ENCODE measurements at places on chromosomes 1 and 21.

GRCh38 chr1:219371471-219371870 lies 197.8 kb downstream of the LYPLAL1 start:
- no peak for DNase-seq

DNA sequence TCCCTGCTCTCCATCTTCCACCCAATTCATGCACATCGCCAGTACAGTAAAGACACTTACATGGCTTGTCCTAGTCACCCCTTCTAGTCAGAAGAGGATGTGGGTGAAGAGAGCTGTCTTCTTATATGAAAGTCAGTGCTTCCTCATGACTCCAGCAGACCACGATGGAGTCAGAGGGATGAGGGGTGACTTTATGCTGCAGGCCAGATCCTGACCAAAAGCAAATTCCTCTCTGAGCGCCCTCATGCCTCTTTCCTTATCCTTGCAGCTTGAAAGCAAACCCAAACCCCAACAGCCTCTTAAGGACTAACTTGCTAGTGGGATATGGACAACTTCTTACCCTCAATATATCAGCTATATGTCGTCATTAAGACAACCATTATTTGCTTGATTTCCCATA lies 348.2 kb upstream of the DUSP10 start:
- DNase-seq = peak; percentile 11

DNA sequence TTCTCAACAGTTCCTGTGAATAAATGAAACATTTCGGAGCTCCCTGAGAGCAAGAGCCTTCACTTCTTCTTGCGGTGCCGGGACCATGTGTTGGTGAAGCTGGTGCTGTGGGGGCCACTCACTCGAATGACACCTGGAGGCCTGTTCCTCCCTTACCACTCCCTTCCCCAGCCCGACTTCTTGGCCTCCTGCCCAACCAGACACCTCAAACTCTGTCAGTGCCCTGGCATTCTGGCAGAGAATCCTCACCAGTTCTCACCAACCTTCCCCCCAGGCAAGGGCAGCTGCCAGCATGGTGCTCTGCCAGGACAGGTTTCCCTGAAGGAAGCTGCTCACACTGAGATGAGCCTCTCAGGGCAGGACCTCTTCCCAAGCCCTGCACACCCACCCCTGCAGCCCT lies 68.3 kb downstream of the MPZL1 start:
- peak; percentile 97 for DNase-seq

DNA sequence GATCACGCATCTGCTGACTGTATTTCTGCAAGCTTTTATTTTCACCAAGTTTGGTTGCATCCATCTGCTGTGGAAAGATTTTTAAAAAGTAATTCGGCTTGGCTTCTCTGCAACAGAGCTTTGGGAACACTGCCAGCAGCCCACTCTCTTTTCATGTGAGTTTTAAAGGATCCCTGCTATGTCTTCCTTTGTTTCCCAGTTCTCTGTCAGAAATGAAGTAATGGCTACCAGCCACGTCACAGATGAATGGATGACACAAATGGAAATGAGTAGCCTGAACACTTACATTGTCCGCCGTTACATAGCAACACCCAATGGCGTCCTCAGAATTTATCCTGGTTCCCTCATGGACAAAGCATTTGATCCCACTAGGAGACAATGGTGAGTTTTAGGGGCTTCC lies 80.6 kb upstream of the RAVER2 start:
- no peak for DNase-seq

- DNase-seq = no peak
These were observed 15.3 kb upstream of the LDLRAP1 start for GRCh38 chr1:25527946-25528595.

GRCh38 chr1:12049616-12050015 lies 13.5 kb upstream of the TNFRSF8 start:
- no peak for DNase-seq

- DNase-seq = no peak
These were observed 6.4 kb upstream of the MYBPHL start for GRCh38 chr1:109312978-109313775.

- no peak for DNase-seq
These were observed 245.5 kb downstream of the RPS6KC1 start for GRCh38 chr1:213296558-213296957.

DNA sequence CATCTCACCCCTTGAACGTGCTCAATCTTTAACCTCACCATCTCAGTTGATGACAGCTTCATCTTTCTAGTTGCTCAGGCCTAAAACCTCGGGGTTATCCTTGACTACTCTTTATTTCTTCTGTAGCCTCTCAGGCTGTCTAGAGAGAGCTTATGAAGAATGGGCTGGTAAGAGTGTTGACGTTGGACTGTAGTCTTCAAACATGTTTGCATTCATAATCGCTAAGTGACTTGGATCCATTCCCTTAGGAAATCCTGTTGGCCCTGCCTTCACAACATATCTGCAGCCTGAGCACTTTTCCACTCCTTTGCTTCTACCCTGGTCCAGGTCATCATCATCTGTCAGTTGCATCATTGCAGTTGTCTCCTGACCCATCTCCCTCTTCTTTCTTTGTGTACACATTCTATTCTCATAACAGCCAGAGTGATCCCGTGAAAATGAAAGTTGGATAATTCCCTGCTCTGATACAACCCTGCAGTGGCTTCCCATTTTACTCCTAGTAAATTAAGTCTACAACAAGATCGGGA lies 10.5 kb downstream of the UCK2 start:
- DNase-seq = no peak

DNA sequence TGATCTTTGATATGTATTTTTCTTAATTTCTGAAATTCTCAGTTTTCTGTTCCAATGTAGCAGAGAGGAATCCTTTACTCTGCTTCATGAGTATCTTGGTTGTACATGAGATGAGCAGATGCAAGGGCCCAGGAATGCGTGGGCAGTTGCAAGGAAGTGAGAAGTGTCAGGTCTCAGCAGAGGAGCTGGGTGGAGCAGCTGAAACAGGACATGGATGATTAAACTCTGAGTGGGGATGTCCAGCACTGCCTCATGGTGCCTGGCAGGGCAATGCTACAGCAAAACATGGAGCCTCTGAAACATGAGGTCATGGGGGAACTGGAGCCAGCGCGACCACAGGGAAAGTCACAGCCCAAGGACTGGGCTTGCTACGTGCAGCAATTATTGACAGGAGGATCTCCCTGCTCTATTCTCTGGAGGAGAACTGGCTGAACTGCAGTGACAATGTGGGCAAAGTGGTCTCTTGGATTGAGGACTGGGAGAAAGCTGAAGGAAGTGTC lies 48.4 kb downstream of the COLGALT2 start:
- DNase-seq = peak; percentile 65

GRCh38 chr21:8997011-8997440 lies 1524.4 kb upstream of the TPTE start:
- DNase-seq = no peak

DNA sequence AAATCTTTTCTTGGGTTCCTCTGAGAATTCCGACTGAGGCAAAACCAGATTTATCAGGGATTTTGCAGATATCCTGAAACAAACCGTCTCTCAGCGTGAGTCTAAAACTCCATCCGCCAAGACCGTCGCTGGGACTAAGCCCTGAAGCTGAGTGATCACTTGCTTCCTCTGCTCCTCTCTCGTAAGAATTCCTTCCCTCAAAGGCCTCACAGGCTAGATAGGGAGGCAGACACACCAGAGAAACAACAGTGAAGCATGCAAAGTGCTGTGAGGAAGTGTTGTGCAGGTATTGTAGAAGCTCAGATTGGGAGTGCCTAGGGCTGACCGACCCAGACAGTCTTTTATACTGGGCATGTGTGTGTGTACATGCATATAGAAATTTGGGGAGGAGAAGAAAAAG lies 119.1 kb downstream of the RGS7 start:
- no peak for DNase-seq

DNA sequence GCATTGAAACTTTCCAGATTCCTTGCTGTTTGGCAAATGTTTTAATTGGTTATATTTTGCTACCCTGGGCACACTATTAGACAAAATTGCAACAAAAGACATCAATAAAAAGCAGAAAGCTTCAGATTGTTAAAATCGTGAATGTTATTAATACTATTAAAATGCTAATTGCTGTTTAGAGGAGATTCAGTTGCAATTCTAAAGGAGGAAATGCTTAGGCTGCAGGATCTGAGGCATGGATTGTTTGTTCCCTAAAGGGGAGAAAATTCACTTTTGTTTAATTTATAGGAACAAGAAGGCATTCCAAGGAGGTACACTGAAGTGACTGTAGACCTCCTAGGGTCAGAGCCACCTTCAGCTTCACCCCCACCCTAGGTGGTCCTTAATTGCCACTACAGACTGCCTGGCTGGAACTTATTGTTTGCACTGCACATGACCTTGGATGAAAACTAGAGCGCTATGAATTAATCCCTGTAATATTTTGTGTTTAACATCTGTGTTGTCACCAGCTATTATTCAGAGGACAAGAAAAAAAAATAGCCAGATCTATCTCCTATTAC lies 1266.9 kb upstream of the ADGRL2 start:
- DNase-seq = no peak

GRCh38 chr1:66480162-66480561 lies 53.8 kb upstream of the SGIP1 start:
- DNase-seq = no peak

GRCh38 chr1:93904228-93904627 lies 5.0 kb downstream of the GCLM start:
- no peak for DNase-seq

- DNase-seq = peak; percentile 39
These were observed 1.7 kb downstream of the H3-3A start for GRCh38 chr1:226063977-226064815.

GRCh38 chr1:39988618-39989343 lies 33.8 kb downstream of the MFSD2A start:
- DNase-seq = peak; percentile 96

GRCh38 chr1:168623003-168623828 lies 46.8 kb downstream of the XCL1 start:
- DNase-seq = peak; percentile 80

DNA sequence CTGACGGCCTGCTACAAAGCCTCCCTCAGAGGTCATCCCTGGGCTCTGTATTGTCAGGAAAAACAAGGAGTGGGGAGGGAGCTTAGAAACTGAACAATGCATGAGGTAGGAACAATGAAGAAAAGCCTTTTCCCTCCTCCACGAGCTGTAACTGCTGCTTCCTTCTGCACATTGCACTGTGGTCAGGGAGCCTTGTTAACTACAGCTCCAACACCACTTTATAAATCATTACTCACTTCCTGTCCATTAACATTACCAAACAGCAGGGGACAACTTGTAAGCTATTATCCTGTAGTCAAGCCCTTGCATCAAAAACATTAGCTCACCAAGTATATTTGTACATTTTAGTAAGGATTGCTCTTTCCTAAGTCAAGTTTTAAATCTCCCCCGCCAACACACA lies 336.0 kb upstream of the NR5A2 start:
- DNase-seq = peak; percentile 81

DNA sequence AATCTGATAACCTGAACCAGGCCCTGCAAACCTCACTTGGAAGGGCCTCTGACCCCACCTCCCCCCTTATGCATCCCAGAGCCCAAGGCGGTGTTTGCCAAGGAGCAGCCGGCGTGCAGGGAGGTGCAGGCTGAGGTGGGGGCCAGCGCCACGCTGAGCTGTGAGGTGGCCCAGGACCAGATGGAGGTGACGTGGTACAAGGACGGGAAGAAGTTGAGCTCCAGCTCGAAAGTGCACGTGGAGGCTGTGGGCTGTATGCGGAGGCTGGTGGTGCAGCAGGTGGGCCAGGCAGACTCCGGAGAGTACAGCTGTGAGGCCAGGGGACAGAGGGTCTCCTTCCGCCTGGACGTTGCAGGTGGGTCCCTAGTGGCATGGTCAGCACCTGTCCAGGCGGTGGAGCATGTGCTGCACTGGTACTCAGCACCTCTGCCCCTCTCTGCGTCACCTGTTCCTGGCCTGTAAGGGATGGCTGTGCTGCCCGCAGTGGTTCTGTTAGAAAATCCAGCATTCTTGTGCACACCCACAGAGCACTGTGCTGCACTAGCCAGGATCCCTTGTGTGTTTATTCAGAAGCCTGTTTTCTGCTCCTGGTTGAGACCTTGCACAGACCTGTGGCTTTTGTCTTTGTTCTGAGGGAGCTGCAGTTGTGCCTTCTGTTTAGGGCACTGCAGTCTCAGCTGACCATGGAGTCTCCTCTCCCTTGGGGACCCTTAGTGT lies 11.6 kb downstream of the OBSCN start:
- DNase-seq = no peak

DNA sequence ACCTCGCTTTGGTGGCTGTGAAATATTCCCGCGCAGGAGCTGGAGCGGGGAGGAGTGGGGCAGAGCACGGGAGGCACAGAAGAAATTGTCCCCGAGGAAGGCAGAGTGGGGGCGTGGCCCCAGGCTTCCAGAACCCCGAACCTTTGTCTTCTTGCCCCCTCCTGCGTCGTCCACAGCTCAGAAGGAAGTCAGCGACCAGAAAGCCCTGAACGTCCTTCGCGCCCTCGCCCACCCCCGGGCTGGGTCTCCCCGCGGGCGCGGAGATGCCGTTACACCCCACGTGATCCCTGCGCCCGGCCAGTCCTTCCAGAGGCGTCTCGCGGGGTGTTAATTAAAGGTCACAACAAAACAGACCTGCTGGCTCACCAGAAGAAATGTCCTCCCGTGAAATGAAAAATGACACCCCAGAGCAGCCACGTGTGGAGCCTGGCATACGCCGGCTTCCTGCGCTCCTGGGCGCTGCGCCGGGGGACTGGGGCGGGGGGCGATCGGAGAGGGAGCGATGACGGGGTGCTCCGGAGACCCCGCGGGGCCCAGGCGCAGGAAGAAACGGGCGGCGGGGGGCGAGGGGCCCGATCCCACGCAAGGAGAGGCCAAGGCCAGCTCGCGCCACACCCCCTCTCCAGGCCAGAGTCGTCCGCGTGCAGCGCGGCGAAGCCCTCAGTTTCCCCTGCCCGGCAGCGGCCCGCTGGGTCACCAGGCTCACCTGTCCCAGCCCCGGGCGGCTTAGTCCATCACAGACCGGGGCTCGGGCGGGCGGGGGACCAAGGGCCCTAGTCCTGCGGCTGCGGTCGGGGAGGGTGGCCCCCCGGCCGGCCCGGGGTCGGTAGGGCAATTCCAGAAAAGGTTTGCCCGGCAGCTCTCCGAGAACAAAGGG lies 995 bp upstream of the KIF26B start:
- peak; percentile 22 for DNase-seq

DNA sequence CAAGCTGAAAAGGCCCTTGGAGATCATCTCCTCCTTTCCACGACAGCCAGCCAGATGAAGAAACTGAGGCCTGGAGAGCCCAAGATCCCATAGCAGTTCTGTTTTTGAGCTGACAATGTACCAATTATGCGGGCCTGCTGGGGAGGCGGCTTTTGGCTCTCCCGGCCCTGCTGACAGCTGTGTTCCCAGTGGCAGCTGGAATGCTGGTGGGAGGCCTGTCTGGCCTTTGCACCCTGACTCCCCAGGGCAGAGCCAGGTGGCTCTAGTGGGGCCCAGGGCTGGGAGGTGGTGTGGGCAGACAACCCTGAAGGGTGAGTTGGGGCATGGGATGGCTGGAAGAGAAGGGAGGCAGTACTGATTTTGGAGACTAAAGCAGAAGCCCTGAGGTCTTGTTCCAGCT lies 30.7 kb upstream of the WASF2 start:
- DNase-seq = no peak

DNA sequence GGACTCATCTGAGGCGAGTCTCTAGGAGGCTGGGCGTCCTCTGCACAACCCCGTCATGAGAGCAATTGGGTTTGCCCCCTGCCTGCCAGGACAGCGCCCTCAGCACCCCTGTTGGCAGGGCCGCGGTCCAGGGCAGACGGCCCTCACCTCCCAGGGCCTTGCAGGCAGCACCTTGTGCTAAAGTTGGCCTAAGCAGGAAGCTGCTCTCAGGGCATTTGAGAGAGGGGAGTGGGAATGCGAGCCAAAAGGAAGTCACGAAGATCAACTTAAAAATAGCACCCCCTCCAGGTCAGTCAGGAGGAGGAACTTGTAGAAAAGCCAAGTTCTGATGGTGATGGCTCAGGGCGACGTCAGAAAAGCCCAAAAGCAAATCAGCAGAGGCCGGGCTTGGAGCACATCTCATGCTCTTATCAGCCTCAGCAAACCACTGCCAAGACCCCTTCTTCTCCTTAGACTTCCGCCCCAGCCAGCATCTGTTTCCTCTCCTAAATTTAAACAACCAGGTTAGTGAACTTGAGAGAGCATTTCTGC lies 12.6 kb upstream of the ADORA3 start:
- peak; percentile 44 for DNase-seq
